ENCODE measurements at places on chromosomes 16 and 17. TPM values are rescaled to one million over a fixed set of nuclear protein-coding genes. Genes with fewer than 3 reads are reported as not detected.

CD300H gene
- total RNA-seq, result not detected

TIGD7 gene
- total RNA-seq, result 2.5 TPM

TRAPPC1 gene
- total RNA-seq, result 71.8 TPM

PRAC2 gene
- not detected for total RNA-seq

NDEL1 gene
- 55.6 TPM for total RNA-seq

CDH3 gene
- 0.17 TPM for total RNA-seq

SLFN14 gene
- total RNA-seq, result not detected

NXPH3 gene
- not detected for total RNA-seq

CDH5 gene
- total RNA-seq, result not detected

ZMYND15 gene
- total RNA-seq, result not detected

SBK1 gene
- total RNA-seq, result under 0.01 TPM

MCRIP2 gene
- 21.4 TPM for total RNA-seq

KRTAP4-1 gene
- not detected for total RNA-seq

CDK5R1 gene
- 1.6 TPM for total RNA-seq

FBXO39 gene
- total RNA-seq, result 0.34 TPM

CDT1 gene
- total RNA-seq, result 67.1 TPM

EIF3CL gene
- 147 TPM for total RNA-seq

KRTAP3-1 gene
- not detected for total RNA-seq

KATNIP gene
- 10.6 TPM for total RNA-seq

SEPTIN1 gene
- 0.15 TPM for total RNA-seq

CIBAR2 gene
- not detected for total RNA-seq

BANP gene
- total RNA-seq, result 16.6 TPM

ASGR1 gene
- total RNA-seq, result 1.2 TPM

ABCA8 gene
- total RNA-seq, result 5.4 TPM

TOX3 gene
- total RNA-seq, result not detected
